ENCODE measurements at places on chromosomes 7 and 10. TPM values are rescaled to one million over a fixed set of nuclear protein-coding genes. Genes with fewer than 3 reads are reported as not detected.

The GTF2IRD1 gene
- 12.4 TPM for total RNA-seq

The ACTL6B gene
- not detected for total RNA-seq

The EEPD1 gene
- 0.65 TPM for total RNA-seq

The APBB1IP gene
- not detected for total RNA-seq

The SPACDR gene
- total RNA-seq: 0.48 TPM

The MLXIPL gene
- not detected for total RNA-seq

The CALHM3 gene
- total RNA-seq: not detected

The RRP12 gene
- total RNA-seq: 25.0 TPM

The COL13A1 gene
- total RNA-seq: 16.7 TPM

The GLRX3 gene
- 120 TPM for total RNA-seq

The C10orf105 gene
- total RNA-seq: under 0.01 TPM

The MTURN gene
- total RNA-seq: 9.5 TPM

The PKD2L1 gene
- total RNA-seq: not detected

The OR2A1 gene
- not detected for total RNA-seq

The ITGB8 gene
- 9.8 TPM for total RNA-seq

The TACR2 gene
- total RNA-seq: 0.10 TPM

The PDE6C gene
- not detected for total RNA-seq

The SPDYE2 gene
- total RNA-seq: not detected

The COBL gene
- not detected for total RNA-seq

The TMEM225B gene
- total RNA-seq: not detected

The GDF10 gene
- not detected for total RNA-seq

The ARHGAP22 gene
- total RNA-seq: 53.2 TPM

The AGR2 gene
- not detected for total RNA-seq

The GCC1 gene
- 19.3 TPM for total RNA-seq

The UTF1 gene
- not detected for total RNA-seq

The SPAG6 gene
- total RNA-seq: not detected

The CDHR1 gene
- not detected for total RNA-seq

The COL1A2 gene
- 29.0 TPM for total RNA-seq

The TMEM236 gene
- 0.10 TPM for total RNA-seq

The LRIT1 gene
- not detected for total RNA-seq

The AKR1C3 gene
- 69.1 TPM for total RNA-seq

The MEIG1 gene
- not detected for total RNA-seq

The SEMA3C gene
- total RNA-seq: 0.33 TPM

The HOXA2 gene
- total RNA-seq: 1.1 TPM

All from vein endothelial cell (primary cell).